K562 (cell line): ENCODE measurements at places on chromosomes 5 and 9. TPM values are rescaled to one million over a fixed set of nuclear protein-coding genes. Genes with fewer than 3 reads are reported as not detected.

- no peak for DNase-seq
These were observed 30.9 kb upstream of the ABLIM3 start for GRCh38 chr5:149110406-149110805.

DNA sequence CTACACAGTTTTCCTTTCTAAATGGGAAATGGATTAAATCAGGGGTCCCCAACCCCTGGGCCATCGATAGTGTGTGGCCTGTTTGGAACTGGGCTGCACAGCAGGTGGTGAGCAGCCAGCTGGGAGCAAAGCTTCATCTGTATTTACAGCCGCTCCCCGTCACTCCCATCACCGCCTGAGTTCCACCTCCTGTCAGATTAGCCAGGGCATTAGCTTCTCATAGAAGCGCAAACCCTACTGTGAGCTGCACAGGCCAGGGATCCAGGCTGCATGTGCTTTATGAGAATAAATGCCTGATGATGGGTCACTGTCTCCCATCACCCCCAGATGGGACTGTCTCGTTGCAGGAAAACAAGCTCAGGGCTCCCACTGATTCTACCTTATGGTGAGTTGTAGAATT lies 41.2 kb upstream of the FLT4 start:
- no peak for DNase-seq

ECSCR gene
- total RNA-seq = not detected in 2 replicates

GRCh38 chr5:66329078-66329477 lies 185.0 kb downstream of the SREK1 start:
- DNase-seq = no peak
